ENCODE measurements at places on chromosomes 1 and 21.

GRCh38 chr1:213423605-213424004, 372.6 kb downstream of the RPS6KC1 start:
- DNase-seq: no peak

- no peak for DNase-seq
Measured at GRCh38 chr21:44520326-44521300, 19.4 kb downstream of the KRTAP10-1 start.

DNA sequence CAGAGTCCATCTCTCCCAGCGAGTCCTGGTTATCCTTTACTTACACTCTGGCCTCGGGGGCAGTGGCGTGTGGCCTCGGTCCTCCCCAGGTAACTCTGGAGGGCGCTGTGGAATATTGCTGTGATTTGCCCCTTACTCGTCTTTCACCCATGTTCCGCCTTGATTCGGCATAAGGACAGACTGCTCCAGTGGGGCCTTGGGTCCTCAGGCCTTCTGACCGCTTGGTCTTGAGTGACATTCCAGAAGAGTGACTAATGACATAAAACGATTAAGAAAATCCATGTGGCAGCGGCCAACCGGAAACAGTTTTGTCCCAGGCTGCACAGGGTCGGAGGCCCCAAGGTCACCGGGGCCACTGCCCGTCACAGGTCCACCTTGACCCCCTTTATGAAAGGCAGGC, 11.0 kb downstream of the ICMT start:
- DNase-seq: no peak

- no peak for DNase-seq
Measured at GRCh38 chr1:168428063-168428731, 115.6 kb downstream of the XCL2 start.

DNA sequence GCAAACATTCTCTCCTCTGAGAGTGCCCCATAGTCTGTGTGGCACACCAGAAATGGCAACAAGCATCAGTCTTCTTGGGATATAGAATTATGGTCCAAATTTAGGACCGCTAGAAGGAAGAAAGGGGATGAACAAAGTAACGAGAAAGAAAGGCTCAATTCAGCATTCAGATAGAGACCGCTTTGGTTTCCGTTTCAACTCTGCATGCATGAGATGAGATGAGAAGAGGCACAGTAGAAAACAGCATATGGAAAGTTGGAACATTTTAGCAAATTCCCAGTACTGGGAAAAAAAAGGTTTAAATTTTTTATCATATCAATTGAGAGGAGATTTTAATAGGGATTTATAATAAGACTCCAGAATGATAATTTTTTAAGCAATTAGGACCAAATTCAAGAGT, 595.5 kb upstream of the CHRM3 start:
- no peak for DNase-seq

DNA sequence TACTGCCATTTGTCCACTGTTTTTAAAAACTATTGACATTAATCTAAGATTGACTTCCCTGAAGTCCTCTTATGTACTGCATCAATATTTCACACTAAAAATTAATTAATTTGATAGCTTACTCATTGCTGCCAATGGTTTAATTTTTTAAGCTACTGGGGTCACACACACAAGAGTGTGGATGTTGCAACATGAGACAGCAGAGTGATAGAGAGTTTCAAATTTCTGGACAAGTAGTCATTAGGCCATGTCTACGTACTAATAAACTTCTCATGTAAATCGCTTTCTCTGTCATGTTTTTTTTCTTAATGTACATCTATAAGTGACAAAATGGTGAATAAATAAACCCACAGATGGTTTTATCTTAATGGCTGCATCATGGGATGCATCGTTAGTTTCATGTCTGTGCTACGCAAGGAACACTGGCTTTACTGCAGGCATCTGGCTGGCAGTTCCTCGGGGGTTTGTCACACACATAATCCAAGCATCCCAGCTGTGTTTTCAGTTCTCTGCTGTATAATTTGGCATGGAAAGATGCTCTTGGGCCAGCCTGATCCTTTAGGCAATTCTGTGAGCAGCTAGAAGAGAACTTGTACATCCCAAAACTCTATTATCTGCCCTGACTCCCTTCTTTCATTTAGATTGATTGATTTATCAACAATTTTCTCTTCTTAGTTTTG, 16.4 kb upstream of the CHODL start:
- DNase-seq: no peak

GRCh38 chr1:229253151-229253974, 17.5 kb upstream of the RAB4A start:
- DNase-seq: peak; percentile 32

DNA sequence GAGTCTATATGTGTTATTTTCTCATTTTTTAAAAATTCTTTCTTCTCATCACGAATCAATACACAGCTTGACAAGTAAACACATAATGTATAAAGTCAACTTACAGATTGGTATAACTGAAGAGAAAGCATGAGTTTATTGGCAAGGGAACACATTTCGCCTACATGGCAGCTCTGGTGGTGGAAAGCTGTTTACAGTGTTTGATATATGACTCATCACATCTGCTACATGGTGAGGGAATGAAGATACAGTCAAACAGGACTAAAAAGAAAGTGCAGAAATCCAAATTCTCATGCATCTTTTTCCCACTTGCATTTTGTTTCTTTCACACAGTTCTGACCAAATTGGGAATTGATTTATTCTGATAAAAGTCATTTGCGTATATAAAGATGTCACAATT, 122.2 kb upstream of the ADGRL4 start:
- DNase-seq: no peak

DNA sequence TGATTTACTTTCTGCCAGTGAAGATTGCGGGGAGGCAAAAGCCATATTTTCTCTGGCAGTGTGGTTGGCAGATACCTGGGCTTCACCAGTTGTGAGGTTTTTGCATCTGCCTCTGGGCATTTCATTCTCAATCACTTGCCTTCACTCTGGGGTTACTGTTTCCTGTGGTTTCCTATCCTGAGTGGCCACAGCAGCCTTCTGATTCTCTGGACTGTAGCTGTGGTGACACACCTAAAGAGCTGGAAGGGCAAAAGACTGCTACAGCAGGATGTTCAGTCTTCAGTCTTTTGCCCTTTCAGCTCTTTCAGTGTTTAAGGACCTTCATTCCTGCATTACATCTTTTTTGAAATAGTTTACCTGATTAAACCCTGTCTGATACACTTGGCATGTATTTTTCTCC, 50.5 kb upstream of the GPR52 start:
- DNase-seq: no peak

DNA sequence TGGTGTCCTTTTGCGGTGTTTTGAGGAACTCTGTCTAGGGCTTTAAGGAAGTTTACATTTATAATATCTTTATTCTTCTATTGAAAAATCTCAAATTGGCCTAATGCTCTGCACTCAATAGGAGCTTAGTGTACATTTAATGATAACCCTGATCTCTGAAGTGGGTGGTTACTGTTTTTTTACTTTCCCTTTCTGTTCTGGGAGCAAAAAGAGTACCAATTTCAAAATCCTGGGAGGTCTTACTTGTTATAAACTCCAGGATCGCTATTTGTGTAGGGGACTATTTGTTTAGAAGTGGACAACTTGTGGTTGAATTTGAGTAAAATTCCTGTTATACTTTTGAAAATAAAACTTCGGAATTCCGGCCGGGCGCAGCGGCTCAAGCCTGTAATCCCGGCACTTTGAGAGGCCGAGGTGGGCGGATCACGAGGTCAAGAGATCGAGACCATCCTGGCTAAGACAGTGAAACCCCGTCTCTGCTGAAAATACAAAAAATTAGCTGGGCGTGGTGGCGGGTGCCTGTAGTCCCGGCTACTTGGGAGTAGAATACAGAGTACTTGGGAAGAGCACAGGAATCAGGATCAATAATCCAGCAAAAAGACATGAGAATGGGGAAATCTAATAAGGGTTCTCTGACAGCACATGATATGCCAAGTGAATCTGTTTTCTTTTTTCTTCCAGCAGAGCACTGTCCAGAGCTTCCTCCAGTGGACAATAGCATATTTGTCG, 1.1 kb downstream of the C4BPB start:
- peak; percentile 1 for DNase-seq

GRCh38 chr1:111032295-111032897, 68.7 kb upstream of the LRIF1 start:
- DNase-seq: peak; percentile 61

GRCh38 chr1:225258811-225259210, 169.0 kb downstream of the LBR start:
- peak; percentile 28 for DNase-seq

- DNase-seq: no peak
Measured at GRCh38 chr1:159459551-159459950, 20.0 kb downstream of the OR10J1 start.

DNA sequence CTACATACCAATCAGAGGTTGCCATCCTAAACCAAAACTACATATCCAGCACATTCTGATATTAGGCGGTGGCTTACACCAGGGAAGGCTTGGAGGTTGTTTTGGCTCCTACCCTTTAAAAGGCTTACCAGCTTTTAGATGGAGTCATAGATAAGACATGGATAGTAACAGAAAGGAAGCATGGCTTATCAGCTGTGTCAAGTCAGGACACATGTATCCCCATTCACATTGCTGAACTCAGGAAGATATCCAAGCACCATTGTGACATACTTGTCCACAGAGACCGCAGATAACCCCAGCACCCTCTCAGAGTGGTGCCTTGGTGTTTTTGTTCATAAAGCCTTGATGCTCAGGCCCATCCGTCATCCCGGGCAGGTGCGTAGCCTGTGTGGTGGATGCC, 39.7 kb downstream of the ADARB1 start:
- DNase-seq: no peak

DNA sequence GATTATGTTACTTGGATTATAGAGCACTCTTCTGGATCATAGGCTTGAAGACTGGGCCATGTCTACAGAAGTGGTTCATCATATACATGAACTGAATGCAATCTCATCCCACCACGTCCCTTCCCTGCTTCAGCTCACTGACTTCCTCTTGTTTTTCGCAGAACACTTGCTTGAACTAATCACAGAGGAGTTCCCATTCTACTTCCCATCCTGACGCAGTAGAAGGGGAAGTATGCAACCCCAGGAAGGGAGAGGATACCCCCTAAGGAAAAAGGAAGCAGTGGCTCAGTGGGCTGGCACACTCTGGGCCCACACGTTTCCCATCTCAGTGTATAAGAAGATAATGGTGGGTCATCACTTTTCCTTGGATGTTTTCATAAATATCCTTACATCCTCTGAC, 36.2 kb downstream of the CASQ2 start:
- peak; percentile 83 for DNase-seq

- DNase-seq: peak; percentile 69
Measured at GRCh38 chr1:14733048-14733778, 134.7 kb downstream of the KAZN start.

DNA sequence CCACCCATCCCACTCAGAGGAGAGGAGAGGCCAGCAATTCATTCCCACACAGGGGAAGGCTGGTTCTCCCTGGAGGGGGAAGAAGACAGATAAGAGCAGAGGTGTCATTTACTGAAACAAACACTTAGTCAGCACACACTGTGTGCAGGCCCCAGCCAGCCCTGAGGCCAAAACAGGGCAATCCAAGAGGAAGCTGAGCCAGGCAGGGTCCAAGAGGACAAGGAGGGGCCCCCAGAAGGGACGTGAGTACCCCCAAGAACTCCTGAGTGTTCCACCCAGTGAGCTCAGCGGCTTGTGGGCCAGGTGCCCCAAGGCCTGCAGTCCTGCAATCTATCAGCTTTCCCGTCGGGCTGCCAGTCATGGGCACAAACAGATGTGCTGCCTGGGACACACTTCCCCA, 15.8 kb downstream of the ADGRB2 start:
- no peak for DNase-seq

- DNase-seq: no peak
Measured at GRCh38 chr1:21198929-21199328, 22.2 kb upstream of the EIF4G3 start.

Measured in inflammatory macrophage treated with lipopolysaccharide for 4 hours (primary cell).